ENCODE measurements at places on chromosomes 16 and 17.

DNA sequence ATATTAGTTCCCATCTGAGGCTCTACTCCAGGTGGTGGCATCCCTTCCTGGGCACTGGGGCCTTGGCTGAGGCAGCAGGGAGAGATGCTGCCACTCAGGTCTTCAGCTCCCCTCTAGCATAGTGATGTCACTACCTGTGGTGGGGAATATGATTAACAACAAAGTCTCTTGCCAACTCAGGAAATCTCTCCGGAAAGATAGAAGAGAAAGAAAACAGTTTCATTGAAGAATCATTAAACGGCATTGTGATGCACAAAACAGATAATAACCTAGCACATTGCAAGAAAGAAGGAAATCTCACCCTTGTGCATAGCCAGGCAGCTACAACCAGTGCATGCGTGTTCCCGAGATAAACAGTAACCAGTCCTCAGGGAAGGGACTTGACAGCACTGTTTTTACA, 12.2 kb upstream of the ZNF267 start:
- no peak for DNase-seq

DNA sequence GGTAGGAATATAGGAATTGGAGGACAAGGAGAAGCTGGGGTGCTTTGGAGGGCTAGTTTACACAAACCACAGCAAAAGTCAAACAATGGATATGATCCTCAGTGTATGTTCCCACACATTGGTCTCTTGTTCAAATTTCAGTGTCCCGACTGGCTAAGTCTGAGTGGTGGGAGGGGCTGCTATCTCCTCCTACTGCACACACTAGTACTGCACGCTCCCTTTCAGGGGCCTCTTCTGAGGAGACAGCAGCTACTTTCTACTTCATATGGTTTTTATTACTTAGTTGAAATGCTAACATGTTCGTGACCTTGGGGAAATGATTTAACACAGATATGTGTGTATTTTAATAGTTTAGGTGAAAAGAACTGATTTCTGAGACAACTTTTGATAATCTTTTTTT, 18.8 kb upstream of the KRT10 start:
- DNase-seq: peak; percentile 66

DNA sequence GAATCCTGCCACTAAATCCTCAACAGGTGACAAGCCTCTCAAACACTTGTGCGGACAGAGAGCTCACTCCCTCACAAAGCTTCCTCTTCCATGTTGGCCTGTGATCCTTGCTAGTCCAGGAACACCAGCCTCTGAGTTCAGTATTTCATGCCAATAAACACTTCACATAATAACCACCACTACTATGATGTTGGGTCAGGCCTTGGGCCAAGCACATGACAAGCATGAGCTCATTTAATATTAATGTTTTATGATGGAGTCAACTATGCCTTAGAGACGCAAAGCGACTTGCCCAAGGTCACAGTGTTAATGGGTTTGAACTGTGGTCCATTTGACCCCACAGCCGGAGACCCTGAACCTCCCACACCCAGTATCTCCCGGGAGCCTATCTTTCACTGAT, 129.1 kb downstream of the GAS7 start:
- DNase-seq: no peak

GRCh38 chr17:30970831-30971567, at the start of gene RNF135:
Gene RNF135, plus strand, starts transcription at chr17:30971039. Its CDS starts 35 bp downstream, at chr17:30971074.
- no peak for DNase-seq

DNA sequence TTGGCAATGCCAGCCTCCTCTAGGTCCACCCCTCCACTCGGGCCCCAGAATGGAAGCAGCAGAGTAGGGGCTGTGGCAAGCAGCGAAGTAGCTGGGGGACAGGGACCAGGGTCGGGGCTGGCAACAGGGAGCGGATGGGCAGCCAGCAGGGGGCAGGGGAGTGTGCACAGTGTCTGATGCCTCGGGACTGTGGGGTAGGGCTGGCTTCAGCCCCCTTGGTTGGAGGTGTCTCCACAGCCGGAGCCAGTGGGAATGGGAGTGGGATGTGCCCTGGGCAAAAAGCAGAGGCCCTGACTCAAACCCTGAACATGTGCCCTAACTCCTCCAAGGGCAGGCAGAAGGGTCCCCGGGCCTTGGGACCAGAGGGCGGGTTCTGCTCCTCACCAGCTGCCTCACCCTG, 18.5 kb upstream of the ARHGAP27 start:
- DNase-seq: no peak

- DNase-seq: peak; percentile 87
These were observed at the start of gene SPHK1 for GRCh38 chr17:76384222-76384986. Gene SPHK1, plus strand, starts transcription at chr17:76384609. Its CDS starts 1,036 bp downstream, at chr17:76385645.

DNA sequence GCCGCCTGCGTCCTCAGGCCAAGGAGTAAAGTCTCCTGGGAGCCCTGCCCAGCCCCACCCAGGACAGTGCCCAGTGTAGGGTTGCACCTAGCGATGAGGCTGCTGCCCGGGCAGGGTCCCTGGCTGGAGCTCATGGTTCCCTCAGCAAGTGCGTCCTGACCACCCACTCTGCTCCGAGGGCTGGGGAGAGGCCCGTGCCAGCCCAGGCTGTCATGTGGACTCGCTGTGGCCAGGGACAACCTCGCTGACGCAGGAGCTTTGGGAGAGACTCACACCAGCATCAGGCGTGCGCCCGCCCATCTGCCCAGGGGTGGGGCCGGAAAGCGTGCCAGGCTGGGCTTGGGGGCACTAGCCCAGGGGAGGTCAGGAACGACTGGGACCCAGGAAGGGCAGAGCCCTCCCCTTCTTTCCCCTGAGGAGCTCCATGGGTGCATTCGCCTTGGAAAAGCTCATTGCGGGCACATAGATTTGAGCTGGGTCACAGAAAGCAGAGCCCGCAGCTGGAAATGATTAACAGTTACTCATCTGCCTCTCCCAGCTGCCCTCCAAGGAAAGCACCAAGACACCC, 19.7 kb downstream of the DPEP1 start:
- no peak for DNase-seq

- DNase-seq: peak; percentile 57
These were observed at the start of gene ZNF319 for GRCh38 chr16:57999971-58000705. Gene ZNF319, minus strand, starts transcription at chr16:58000672. Its CDS starts 2,407 bp downstream, at chr16:57998265.

Data from K562 (cell line).